Inflammatory macrophage treated with lipopolysaccharide for 1 hour (primary cell): ENCODE measurements at places on chromosomes 12 and 14.

GRCh38 chr12:124477107-124477915, 90.1 kb downstream of the NCOR2 start:
- DNase-seq = peak; percentile 86

DNA sequence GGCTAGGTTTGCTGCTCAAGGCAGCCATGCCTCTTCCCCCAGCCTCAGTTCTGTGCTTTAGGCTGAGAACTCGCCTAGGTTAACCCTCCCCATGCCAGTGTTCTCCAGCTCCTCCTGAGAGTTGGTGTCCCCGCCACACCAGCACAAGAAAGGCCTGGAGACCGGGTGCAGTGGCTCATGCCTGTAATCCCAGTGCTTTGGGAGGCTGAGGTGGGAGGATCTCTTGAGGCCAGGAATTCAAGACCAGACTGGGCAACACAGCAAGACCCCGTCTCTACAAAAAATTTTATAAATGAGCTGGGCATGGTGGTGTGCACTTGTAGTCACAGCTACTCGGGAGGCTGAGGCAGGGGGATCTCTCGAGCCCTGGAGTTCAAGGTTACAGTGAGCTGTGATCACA, 10.2 kb downstream of the RIN3 start:
- no peak for DNase-seq

DNA sequence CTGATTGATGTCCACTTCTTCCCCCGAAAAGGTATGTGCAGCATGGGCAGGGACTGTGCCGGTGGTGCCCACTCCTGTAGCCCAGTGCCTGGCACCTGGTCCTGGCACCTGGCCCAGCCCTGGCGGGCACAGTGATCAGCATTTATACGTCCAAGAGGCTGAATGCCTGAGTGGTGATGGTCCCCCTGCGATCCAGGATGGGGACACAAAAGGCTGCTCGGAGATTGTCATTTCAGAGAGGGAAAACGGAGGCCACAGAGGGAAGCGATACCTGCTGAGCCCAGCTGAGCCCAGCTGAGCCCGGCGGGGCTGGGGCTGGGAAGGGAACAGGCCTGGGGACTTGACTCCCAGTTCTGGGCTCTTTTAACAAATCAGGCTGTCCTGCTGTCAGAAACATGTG, 55.8 kb downstream of the PRIMA1 start:
- DNase-seq = no peak

DNA sequence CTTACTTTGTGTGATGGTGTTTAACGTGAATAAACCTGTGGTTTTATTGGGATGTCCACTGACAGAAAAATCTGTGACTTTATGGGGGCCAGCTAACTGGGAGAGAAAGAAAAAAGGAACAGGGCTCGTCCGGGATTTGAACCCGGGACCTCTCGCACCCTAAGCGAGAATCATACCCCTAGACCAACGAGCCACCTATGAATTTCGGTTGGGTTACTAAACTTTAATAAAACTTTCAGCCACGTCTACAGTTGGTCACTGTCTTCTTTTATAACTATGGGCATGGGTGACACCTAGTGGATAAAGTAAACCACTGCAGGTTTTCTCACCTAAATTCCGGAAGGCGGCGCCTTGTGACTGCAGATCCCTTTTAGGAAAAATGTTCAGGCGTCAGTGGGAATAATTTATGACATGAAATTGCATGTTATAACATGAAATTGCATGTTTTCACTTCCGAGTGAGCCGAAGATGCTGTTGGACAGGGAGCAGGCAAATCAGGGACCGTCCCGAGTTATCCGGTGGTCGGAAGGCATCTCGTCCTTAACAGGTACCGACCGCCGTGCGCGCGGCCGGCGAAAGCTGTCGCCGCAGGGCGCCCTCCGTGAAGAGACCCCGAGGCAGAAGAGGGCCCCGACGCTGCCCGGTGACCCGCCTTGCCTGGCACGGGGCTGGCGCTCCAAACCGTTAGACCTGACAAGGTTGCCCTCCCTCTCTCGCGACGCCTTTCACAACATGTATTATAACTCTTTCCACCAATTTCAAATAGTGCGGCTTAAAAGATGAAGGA, 18.2 kb upstream of the RNASE12 start:
- DNase-seq = peak; percentile 95

DNA sequence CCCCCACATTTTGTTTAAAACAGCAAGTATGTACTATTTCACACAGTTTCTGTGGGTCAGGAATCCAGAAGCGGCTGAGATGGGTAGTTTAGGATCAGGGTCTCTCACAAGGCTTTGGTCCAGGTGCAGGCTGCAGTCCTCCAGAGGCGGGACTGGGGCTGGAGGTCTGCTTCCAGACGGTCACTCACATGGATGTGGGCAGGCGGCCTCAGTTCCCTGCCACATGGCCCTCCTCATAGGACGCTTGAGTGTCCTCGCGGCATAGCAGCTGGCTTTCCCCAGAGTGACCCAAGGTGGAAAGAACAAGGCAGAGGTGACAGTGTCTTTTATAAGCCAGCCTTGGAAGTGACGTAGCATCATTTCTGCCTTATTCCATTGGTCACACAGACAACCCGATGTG, 7.9 kb upstream of the C1RL start:
- DNase-seq = no peak

DNA sequence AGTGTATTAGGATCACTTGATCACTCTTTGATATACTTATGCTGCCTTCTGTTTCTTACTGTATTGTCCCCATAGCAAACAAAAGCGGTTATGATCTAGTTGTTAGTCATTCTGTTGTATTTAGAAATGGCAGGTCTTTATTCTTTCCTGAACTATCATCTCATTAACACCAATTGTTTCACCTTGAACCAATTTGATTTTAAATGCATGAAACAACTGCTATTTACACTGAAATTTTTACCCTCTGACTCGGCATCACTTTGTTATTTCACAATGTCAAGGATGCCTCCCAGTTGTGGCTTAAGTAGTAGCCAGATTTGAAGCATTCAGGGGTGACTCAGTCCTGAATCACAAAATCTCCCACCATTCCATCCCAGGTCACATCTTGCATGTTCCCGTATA, 303.5 kb downstream of the EGLN3 start:
- no peak for DNase-seq

DNA sequence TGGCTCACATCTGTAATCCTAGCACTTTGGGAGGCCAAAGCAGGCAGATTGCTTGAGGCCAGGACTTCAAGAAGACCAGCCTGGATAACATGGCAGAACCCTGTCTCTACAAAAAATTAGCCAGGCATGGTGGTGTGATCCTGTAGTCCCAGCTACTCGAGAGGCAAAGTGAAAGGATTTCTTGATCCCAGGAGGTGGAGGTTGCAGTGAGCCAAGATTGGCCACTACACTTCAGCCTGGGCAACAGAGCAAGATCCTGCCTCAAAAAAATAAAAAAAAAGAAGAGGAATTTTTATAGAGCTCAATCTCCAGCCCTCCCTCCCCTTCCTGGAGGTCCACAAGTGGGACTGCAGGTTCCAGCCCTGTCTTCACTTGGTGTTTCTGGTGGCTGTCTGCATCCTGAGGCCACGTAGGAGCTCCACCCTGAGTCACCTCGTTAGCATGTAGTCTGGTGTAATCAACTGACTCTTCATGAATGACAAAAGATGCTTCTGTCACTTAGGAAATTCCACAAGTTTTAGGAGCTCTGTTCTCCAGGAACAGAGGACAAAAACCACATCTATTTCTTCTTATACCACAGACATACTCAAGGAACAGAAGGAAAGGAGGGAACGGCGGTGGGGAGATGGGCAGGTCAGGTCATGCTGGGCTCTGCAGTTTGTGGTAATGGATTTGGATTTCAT, 16.2 kb downstream of the CCDC62 start:
- DNase-seq = peak; percentile 44

DNA sequence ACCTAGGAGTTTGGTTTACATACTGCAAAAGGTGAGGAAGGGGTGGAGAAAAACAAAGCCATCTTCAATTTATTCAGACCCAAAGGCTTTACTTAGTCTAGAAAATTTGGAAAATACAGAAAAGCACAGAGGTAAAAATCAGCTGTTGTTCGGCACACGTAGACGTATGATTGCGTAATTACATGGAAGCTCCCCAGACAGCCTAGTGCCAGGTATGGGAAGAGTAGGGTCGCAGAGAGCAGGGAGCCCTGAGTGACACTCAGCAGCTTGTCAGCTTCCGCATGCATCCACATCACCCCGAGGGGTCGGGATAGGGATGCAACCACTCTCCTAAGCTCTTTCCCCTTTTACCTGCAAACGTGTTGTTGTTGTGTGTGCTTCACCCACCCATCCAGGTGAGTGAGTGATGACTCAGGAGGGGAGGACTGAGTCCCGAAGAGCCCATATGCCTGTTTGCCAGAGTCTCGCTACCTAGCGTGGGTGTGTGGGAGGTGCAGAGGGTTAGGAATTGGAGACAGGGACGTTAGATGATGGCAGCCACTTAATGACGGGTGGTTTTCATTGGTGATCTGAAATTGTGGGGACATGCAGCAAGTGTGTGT, 20.1 kb downstream of the PIWIL1 start:
- DNase-seq = no peak

DNA sequence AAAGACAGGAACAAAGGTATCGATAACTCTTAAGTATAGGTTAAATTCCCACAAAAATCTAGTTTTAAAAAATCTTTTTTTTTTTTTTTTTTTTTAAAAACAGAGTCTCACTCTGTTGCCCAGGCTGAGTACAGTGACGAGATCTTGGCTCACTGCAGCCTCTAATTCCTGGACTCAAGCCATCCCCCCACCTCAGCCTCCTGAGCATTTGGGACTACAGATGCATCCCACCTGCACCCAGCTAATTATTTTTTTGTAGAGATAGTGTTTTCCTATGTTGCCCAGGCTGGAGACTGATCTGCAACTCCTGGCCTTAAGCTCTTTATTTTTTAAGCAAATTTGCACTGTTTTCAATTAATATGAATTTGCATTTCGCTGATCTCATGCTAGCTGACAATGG, 9.8 kb downstream of the PSEN1 start:
- no peak for DNase-seq

DNA sequence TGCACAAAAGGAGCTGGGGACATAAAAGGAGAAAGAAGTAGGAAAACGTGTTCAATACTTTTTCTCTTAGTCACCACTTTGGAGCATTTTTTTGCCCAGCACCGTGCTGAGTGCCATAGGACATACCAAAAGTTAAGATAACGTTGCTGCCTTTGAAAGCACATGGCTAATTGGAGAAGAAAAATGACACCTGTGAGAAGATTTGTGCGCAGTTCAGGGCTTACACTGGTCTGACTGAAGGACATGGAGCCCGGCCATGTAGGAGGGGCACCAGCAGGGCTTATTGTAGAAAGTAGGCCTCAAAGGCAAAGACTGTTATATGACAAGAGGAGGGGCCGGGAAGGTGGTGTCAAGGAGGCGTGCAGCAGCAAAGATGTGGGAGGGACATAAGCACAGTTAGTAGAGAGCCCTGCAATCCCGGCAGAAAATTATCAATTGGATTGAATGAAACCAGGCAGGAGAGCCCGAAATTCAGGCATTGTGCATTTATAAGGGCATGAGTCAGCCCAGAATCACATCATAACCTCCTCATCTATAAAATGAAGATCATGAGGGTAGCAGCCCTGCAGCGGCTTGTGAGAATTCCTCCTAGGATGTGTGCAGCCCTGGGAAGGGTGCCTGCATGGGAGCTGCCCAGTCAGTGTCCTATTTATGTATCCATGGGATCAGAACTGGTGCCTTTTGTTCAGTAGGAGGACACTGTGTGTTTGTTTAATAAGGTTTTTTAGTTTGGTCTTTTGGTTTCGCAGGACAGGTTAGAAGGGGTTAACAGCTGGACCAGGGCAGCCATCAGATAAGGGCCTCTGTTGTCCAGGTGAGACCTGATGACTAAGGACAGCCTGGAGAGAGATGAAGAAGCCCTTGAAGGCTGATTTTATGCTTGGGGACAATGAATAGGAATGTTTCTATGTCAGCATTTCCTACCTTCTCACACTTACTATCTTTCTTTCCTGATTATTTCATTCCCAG, 122.4 kb downstream of the GPR135 start:
- DNase-seq = no peak

GRCh38 chr12:58452546-58452945, 467.8 kb downstream of the LRIG3 start:
- no peak for DNase-seq

- DNase-seq = no peak
These were observed 174.9 kb upstream of the FAR2 start for GRCh38 chr12:28974166-28974565.

DNA sequence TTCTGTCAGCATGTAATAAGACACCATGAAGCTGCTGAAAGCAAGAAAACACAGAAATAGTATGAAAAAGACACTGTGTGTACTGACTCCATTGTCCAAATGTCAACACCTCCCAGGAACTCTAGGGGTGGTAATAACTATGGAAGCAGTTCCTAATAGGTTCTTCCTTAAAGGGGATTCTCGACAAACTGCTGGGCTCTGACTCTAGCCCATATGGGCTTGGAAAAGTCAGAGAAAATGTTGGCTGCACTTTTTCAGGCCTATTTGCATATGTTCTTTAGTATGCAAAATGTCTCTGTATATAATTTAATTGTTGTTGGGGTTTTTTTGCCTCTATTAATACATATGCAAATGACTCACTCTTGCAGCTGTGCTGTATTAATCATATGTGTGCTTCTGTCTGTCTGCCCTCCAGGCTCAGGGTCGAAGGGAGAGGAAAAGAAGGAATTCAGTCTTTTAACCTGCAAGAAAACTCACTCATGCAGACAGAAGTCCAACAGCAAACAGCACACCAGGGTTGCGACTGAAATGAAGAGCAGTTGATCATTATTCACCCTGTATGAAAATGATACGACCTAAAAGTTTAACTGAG, 317.6 kb downstream of the SOX5 start:
- no peak for DNase-seq

GRCh38 chr12:107843351-107844311, 69.1 kb downstream of the ASCL4 start:
- DNase-seq = no peak

- DNase-seq = no peak
These were observed 78.9 kb upstream of the AMN1 start for GRCh38 chr12:31807773-31808097.

DNA sequence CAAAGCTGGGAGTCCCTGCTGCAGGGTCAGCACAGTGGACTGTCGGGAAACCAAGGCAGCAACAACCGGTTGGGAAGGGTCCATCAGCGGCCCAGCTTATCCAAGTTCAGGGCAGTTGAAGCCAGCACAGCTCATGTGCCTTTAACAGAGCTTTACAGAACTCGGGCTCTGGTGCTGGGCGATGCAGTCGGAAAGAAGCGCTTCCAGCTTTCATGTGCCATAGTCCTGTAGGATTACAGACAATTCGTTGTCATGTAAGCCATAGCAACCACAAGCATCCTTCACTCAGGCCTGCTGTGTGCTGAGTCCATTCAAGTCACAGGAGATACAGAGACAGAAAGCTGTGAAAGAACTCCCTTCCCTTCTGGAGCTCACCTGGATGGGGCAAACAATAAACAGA, 3.5 kb upstream of the FAM181A start:
- no peak for DNase-seq

- DNase-seq = peak; percentile 33
These were observed 678.2 kb downstream of the NRXN3 start for GRCh38 chr14:78848234-78848820.

- no peak for DNase-seq
These were observed 86.2 kb upstream of the TMTC1 start for GRCh38 chr12:29869946-29870345.

DNA sequence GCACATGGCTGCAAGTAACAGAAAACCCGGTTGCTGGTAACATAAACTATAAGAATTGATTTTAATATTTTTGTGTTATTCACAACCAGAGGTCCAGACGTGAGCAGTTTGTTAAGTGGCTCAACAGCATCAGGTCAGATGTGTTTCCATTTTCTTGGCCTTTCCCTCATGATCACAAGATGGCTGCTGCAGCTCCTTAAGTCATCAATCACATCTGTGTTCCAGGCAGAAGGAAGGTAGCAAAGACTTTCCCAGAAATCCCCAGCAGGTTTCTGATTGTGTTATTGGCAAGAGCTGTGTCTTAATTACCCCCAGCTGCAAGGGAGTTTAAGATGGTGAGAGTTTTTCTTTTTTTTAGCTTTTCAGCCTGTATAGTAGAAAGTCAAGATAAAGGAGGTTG, 40.4 kb upstream of the MYL2 start:
- no peak for DNase-seq
